ELR (cell line): ENCODE measurements at places on chromosomes 2 and 18.
A peak's percentile ranks its signal among the peaks of the same experiment; 100 is the strongest.

GRCh38 chr2:143262389-143262788 lies 133.2 kb downstream of the ARHGAP15 start:
- no peak for DNase-seq

DNA sequence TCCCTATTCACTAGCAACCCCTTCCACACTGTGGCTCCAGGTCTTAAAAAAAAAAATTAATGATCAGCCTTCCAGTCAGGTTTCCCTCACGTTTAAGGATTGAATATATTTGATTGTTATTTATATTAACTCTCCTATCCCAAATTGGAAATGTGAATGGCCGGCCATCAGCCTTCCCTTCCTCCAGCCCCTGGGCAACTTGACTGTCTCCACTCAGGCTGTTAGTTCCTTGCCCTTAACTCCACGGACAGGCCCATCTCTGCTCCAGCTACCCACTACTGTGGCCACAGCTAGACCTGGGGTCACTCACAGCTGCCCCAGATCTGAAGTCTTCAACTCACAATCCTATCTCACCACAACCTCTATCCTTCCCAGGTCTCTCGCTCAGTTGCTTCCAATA lies 39.9 kb downstream of the THOC1 start:
- no peak for DNase-seq

DNA sequence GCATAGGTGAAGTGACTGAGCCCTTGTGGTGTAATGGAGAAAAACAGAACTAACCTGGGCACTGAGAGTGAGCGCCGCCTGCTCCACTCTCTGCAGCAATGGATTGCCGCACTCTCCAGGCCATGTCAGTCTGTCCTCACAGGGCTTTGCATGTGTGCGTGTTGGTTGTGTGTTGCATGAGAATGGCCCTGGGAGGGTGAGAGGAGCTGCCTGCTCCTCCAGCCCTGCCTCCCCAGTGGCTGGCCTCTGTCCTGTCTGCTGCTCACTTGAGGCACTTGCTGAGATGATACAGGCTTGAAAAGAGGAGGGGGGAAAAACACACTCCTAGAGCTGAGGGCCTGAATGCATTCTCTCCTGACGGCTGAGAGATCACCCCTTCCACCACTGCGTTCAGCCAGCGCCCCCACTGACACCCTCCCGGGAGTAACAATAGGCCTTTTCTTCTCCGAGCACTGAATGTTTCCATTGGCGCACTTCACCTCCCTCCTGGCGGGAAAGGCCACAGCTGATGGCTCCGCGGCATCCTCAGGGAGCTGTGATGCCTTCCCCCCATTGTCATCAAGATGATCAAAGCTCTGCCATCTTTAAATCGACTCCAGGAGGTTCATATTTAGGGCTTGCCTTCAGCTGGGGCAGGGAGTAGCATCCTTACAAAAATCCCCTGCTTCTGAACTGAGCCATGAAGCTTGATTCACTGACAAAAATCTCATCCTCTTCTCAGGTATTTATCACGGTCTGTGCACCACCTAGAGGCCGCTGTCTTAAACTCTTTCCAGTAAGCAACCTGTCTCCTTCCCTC lies 49.9 kb upstream of the DAPL1 start:
- DNase-seq, result peak; percentile 78

- DNase-seq, result no peak
Observed at GRCh38 chr2:76498360-76498759, 787.6 kb upstream of the GCFC2 start.

DNA sequence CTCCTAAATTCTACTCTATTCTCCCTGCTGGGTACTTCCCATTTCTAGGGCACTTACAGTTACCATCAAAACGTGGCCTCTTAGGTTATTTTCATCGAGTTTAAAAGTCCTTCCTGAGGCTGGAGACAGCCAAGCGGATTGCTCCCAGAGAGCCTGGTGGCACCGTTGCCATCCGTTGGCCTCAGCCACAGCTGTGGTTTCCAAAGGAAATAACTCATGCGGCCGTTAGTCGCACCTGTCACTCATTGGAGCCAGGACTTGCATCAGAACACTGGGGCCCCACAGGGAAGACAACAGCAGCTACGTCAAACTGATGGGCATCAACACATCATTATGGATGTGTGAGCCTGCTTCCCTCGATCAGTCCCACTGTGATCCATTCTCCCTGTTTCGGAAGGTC lies 453.4 kb downstream of the BCL11A start:
- no peak for DNase-seq

- DNase-seq, result peak; percentile 91
Observed at GRCh38 chr2:230582851-230583283, 129.8 kb upstream of the CAB39 start.

- no peak for DNase-seq
Observed at GRCh38 chr2:240240017-240240734, 99.7 kb upstream of the OTOS start.
